ENCODE measurements at places on chromosomes 2 and 18.

DNA sequence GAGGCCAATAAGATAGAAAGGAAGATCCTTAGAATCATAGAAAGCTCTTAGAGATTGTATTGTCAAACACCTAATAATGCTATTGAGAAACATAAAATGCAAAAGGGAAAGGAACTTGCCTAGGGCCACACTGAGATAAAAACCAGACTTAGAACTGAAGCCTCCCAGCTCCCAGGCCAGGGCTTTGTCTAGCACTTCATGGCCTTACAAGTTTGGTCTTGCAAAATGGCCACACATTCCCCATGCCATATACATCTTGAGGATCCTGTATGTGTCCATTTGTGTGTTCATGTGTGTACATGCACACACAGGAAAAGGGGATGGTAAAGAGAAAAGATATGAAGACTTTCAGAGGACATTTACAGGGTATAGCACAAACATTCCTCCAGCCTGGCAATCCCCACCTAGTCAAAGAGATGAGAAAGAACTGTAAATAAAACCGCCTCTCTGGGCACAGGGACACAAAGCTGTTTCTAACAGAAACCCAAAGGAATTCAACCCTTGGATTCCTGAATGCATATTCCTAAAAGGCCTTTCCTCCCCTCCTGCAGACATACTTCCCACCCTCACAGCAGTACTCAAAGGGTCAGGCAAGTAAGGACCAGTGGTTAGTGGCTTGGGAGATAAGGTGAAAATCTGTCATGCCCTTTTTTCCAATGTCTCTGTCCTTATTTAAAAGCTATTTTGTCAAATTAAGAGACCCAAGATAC is 99.7 kb upstream of the KLHL29 start:
- DNase-seq, result no peak

DNA sequence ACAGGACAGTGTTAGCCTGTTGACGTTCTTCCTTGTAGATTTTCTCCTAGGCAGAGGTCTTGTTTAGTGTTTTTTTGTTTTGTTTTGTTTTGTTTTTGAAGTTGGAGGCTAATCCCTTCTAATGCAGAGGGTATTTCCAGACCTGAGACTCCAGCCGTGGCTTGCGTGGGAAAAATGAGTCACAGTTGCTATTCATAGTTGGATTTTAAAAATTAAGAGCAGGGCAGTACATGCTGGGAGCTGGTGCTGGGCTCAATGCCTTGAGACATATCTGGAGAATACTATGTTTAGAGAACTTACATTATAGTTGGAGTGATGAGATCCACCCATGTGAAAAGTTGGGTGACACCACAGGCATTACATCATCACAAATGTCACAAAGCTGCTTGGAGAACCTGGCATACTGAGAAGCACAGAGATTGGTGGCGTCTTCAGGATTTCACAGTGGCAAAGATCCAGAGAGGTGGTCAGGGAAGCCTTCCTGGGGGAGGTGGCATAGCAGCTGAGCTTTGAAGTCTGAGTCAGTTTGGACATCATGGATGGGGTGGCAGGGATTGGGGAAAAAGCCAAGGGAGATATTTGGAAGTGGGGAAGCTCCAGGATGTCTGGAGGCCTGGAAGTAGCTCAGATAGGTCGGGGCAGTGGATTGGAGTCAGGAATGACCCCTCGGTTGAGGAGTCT is 249.4 kb downstream of the LOXHD1 start:
- DNase-seq, result no peak

DNA sequence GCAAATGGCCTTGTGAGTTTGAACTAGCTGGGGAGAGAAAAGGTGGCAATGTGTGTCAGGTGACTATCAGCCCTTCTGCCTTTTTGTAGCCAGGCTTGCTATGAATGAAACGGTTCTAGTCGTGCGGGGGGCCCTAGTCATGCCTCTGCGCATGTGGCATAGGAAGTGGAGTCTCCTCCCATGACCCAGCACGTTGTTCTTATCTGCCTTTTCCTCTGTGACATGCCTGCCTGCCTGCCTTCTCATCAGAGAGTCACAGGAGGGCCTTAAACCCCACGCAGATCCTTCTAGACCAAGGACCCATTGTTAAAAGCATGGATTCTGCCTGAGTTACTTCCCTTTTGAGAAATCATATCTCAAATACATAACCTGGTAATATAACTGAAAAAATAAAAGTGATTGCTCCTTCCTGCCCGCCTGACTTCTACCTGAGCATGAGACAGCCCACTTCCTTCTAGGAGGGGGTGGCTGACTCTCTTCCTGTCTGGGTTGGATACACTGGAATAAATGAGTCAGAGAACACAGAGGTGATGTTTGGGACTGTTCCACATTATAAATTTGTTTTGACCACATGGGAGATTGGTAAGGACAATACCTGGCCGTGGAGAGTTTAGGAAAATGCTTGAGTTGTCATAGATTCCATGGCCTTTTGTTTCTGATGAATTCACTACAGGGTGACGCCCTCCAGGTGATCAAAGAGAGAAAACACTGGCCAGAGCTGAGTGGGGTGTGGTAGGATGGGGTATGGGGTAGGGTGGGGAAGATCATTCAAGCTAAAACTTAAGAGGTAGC is 49.8 kb downstream of the FBLN7 start:
- DNase-seq, result no peak

DNA sequence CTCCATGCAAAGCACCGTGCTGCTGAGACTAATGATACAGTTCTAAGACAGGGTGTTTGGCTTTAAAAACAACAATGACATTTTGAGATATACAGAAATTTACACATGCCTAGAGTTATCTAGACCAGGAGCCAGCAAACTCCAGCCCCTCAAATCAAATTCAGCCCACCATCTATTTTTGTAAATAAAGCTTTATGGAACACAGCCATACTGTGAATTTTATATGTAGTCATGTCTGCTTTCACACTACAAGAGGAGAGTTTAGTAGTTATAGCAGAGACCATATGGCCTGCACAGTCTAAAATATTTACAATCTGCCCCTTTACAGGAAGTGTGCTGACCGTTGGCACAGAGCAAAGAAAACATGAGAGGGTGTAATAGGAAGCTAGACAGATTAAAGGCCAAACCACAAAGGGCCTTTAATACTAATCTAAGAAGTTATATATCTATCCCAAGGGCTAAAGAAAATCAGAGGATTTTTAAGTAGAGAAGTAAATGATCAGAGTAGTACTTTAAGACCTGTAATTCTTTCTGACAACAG is 39.4 kb downstream of the NBAS start:
- DNase-seq, result no peak

DNA sequence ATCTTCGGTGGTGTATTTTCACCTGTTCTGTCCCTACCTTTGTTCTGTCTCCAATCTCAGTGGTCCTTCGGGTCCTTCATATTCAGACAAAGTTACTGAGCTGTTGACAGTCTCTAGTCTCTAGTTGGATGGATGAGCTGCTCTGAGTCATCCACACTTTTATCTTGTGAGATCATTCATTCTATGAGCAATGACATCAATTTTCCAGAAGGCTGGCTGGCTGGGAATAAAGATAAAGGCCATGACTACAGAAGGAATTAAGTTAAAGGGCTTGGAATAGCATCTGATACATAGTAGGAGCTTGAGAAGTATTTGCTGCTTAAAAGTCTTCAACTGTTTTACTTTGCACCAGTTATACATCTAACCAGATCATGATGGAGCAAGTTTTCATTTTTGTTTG is 43.1 kb upstream of the SLC39A10 start:
- no peak for DNase-seq

DNA sequence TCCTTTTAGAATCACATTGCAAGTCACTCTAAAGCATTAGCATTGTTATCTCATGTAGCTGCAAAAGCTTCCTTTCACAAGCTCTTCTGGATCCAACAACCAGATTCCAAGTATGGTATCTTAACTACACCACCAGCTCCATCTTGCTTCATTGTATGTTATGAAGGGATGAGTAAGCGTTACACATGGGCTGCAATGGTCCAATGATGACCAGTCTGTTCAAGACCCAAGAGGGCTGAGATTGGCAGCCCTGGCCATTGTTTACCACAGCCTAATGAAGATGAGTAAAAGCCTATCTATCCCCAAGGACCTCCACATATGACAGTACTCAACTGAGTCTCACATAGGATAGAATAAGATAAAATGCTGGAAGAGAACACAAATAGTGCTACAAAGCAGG is 6.3 kb downstream of the CFLAR start:
- no peak for DNase-seq

GRCh38 chr2:102667072-102667471 is 47.7 kb downstream of the SLC9A2 start:
- no peak for DNase-seq

- no peak for DNase-seq
Observed at GRCh38 chr2:116223912-116224311, 1590.6 kb upstream of the DDX18 start.

- DNase-seq, result no peak
Observed at GRCh38 chr2:196149948-196150347, 21.4 kb downstream of the STK17B start.

- no peak for DNase-seq
Observed at GRCh38 chr2:74367789-74368188, 12.3 kb downstream of the DCTN1 start.

DNA sequence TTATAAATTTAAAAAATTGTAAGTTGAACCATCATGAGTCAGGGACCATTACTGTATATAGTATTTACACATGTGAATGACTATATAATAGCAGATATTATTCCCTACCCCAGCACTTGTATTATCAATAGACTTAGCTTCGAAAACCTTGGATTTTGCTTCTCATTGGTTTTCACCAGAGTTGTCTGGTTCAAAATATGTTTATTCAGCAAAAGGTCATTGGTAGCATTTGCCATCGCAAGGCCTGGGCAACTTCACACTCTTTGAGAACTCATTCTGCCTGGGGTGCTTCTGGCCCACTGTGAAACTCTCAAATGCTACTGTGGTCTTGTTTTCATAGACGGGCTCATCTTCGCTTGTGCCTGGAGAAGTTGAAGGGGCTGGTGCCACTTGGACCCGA is 20.1 kb downstream of the MXD1 start:
- DNase-seq, result no peak

- DNase-seq, result no peak
Observed at GRCh38 chr18:55879331-55879730, 291.3 kb upstream of the TCF4 start.

DNA sequence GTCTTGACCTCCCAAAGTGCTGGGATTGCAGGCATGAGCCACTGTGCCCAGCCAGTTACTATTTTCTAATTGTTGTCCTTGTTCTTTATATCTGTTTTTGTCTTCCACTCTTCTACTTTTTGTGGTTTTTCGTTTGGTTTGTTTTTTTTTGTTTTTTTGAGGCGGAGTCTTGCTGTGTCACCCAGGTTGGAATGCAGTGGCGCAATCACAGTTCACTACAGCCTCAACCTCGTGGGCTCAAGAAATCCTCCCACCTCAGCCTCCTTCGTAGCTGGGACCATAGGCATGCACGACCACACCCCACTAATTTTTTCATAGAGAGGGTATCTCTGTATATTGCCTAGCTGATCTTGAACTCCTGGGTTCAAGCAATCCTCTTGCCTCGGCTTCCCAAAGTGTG is 100.7 kb downstream of the EHBP1 start:
- DNase-seq, result no peak

DNA sequence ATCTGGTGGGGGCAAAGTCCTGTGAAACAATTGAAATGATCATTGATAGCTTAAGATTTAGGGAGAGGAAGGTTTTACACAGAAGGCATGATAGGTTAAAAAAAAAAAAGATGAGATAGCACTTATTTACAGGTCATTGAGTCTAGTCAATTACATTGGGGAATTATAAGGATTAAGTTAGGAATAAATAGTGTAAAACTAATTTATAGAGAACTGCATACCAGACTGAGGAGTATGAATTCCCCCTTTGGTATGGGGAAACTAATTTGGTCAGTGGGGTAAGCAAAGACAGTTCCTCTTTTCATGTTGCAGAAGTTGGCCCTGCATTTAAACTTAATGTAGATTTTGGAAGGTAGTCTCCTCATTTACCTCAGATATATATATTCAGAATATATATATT is 10.8 kb downstream of the GLS start:
- DNase-seq, result no peak

DNA sequence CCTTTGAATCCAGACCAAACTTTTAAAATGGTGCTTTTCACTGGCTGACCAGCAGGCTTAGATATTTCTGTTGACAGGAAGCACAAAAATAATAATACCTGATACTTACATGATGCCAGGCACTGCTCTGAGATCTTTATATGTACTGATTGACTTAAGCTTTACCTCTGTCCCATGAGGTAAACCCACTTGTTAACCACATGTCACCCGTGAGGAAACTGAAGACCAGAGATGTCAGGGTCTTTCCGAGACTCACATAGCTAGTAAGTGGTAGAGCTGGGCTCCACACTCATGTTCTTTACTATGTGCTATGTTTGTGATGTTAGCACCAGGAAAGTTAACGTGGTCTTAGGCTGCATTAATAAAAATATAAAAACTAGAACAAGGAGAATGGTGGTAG is 297.7 kb downstream of the PLCL1 start:
- DNase-seq, result no peak

- DNase-seq, result no peak
Observed at GRCh38 chr2:147109291-147109690, 735.5 kb upstream of the ACVR2A start.

DNA sequence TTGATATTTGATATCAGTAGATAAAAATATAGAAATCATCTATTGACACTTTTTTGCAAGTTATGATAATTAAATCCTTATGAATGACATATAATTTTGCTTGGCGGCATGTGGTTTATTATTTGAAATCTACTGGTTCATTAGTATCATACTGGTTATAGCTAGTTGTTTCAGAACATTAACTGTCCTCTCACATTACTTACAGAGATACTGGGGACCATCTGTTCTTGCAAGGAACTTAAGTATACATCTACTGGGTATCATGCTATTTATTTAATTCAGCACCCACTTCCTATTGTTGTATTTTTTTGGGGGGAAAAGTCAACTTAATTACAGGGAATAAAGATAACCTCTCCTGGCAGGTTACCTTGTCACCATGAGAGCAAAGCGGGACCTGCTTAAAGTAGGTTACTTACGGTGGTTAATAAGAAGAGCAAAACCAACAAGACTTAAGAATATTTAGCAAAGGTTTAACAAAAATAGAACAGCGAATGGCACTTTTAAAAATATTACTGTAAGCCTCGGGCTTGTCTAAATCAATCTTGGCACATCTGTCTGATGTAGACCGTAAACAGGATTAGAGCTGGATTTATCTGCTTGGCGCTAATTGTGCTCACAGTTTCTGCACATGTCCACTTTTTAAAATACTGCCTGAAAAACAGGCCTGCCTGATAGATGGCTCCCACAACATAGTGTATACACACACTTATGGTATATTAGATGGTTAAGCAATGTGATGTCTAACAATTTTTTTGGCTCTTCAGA is 41.8 kb downstream of the CERKL start:
- DNase-seq, result no peak
